ENCODE measurements at places on chromosomes 2 and 18. TPM values are rescaled to one million over a fixed set of nuclear protein-coding genes. Genes with fewer than 3 reads are reported as not detected.

DNA sequence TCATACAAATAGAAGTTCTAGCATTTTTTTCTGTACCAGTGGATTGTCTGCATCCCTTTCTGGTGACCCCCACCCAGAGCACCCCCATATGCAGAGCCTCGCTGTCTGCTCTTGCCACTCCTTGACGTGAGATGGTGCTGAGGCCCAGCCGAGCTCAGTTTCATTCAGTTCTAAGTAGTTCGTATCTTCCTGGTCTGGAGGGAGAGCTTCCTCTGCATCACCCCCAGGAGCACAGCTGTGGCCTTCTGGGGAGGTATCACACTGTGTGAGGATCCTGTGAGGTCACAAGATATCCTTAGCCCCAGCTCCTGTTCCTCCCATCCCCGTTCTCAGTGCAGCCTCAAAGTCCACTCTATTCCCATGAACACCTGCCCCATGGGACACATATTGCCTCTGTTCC lies 132.7 kb downstream of the PTGR3 start:
- DNase-seq = no peak

DNA sequence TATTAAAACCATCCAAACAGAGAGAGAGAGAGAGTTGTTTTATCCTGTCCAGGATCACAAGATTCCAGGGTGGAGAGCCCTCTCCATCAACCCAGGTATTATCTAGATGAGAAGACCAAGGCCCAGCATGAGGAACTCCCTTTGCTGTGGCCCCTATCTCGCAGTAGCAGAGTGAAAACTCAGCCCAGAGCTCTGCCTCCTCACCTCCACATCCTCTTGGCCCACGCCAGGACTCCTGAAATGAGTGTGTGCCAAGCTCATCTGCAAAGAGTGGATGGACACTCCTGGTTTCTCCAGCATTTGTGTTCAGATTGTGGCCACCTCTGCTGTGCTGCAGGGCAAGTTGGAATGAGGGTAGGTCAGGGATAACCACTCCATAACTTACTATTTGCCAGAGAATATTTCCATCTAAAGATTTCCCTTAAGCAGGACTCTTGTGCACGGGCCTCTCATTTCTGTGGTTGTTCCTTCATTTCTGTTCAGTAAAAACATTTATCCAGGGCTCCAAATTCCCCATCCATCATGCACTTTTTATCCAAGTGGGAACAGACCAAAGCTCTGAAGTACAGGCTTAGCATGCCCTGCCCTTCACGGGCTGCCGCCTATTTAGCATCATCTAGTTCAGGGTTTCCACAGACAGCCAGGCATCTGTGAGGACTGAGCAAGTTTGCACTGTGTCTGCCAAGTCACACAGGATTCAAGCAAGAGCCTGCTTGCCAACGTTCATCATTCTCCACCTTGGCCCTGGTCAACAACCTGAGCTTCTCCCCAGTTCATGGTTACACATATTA lies 583.2 kb upstream of the ID2 start:
- no peak for DNase-seq

DNA sequence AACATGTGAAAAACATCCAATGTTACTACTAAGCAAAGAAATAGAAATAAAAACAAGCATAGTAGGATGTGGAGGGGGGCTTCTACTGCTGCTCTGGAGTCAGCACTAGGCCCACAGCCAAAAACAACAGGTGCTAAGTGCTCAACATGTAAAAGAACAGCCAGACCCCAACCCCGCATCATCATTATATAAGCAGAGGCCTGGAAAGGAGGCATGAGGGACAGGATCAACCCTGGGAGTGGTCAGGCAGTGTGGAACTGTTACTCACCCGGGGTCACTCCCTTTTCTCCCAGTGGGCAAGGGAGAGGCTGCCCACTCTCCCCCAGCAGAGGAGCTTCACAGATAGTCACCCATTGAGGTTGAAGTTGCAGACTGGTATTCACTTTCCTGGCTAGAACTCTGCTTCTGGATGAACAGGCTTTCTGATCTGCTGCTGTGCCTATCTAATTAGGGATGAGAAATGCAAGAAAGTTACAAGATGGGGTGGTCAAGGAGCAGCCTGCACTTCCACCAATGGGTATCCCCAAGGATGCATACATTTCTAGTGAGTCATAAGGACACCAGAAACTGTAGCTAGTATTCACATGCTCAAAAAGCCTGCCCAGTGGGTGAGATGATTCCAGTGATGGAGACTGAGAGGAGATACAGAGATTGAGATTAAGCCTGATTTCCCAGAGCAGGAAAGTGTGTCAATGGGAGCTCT lies 480.1 kb upstream of the TCF4 start:
- DNase-seq = no peak

The CNOT9 gene
- 106 TPM for total RNA-seq

Data from activated CD8-positive, alpha-beta T cell treated with anti-CD3 and anti-CD28 coated beads for 36 hours (primary cell).